Activated naive CD8-positive, alpha-beta T cell treated with anti-CD3 and anti-CD28 coated beads for 36 hours (primary cell): ENCODE measurements at places on chromosomes 2 and 18. TPM values are rescaled to one million over a fixed set of nuclear protein-coding genes. Genes with fewer than 3 reads are reported as not detected.

- DNase-seq: no peak
- H3K4me3 ChIP-seq: no peak overlapping the region
- peaks cover 3% of the 10 kb centered on the region for H3K27me3 ChIP-seq
- no peak overlapping the region for H3K27ac ChIP-seq
Measured at GRCh38 chr2:6368281-6368680, 497.4 kb downstream of the CMPK2 start.

DNA sequence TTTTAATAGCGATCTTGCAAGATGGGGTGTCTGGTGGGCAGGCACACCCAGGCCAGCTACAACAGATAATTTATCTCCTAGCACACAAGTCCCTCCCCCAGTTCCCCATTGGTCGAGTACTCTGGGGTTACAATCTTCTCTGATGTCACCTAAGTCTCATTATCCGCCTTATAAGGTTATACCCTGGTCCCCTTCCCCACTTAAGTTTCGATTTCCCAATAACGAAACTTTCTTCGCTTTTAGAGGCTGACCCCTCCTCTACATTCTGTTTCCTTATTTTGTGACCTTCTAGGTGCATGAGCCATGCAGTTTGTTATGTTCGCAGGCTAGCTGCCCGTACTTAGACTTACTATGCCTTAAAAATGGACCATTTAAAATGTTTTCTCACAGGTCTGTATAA, 180.1 kb downstream of the CAPN13 start:
- H3K36me3 ChIP-seq: peaks cover 20% of the 10 kb centered on the region
- no peak overlapping the region for H3K27ac ChIP-seq

DNA sequence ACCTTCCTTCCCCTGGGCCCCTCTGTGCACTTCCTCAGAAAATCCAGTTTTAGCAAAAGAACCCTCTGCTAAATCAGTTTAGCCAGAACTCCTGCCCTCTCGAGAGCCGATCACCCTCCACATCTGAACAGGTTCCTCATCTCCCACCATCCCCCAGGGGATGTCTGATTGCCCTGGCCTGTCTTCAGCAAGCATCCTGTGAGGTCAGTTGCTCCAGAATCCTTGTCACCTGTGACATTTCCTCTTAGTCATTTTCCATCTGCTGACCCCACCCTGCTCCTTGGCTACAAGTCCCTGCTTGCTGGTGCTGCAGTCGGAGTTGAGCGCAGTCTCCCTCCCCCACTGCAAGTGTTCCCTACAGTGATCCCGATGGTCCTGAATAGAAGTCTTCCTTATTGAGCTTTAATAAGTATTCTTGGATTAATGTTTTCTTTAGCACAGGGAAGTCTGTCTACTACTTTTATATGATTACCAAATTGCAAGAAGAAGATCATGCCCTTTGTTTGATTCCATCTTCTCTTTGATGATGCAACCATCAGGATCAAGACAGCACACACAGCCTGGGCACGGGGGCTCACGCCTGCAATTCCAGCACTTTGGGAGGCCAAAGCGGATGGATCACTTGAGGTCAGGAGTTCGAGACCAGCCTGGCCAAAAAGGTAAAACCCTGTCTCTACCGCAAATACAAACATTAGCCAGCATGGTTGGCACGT, 30.9 kb upstream of the UBE2F start:
- H3K27me3 ChIP-seq: peaks cover 5% of the 10 kb centered on the region
- H3K27ac ChIP-seq: no peak overlapping the region
- peaks cover 4% of the 10 kb centered on the region for H3K36me3 ChIP-seq
- DNase-seq: no peak
- no peak overlapping the region for H3K4me3 ChIP-seq
- H3K4me1 ChIP-seq: peaks cover 12% of the 10 kb centered on the region

- no peak for DNase-seq
- H3K27me3 ChIP-seq: peaks cover 29% of the 10 kb centered on the region
- H3K4me1 ChIP-seq: no peaks in the 10 kb centered on the region
- H3K4me3 ChIP-seq: no peak overlapping the region
- H3K27ac ChIP-seq: no peak overlapping the region
- no peaks in the 10 kb centered on the region for H3K36me3 ChIP-seq
Measured at GRCh38 chr18:46715062-46715461, 41.8 kb downstream of the ST8SIA5 start.

- peaks cover 3% of the 10 kb centered on the region for H3K4me1 ChIP-seq
- DNase-seq: no peak
- no peak overlapping the region for H3K4me3 ChIP-seq
- peaks cover 4% of the 10 kb centered on the region for H3K36me3 ChIP-seq
- H3K27me3 ChIP-seq: no peaks in the 10 kb centered on the region
Measured at GRCh38 chr2:189391201-189391600, 50.1 kb upstream of the WDR75 start.

- peaks cover 32% of the 10 kb centered on the region for H3K4me1 ChIP-seq
- H3K27me3 ChIP-seq: no peaks in the 10 kb centered on the region
- DNase-seq: no peak
- peak overlapping the region; percentile 61 for H3K27ac ChIP-seq
- H3K36me3 ChIP-seq: peaks cover 17% of the 10 kb centered on the region
- H3K4me3 ChIP-seq: no peak overlapping the region
Measured at GRCh38 chr2:45496869-45497268, 114.2 kb downstream of the SRBD1 start.

DNA sequence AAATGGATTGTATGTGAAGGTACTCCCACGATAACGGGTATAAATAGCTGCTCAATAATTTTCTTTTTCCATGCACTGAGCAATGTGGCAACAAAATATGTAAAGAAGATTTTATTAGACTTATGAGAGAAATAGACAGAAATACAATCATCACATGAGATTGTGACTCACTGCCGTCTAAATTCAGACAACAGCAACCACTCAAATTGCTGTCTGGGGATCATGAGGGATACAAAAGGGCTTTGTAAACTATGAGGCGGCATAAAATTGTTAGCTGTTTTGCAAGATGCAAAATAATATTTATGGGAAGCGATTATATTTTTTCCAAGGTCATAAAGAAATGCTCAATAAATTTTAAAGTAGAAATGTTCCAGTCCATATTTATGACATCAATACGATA, 259.1 kb upstream of the AGAP1 start:
- H3K4me1 ChIP-seq: peaks cover 4% of the 10 kb centered on the region
- peaks cover 25% of the 10 kb centered on the region for H3K27me3 ChIP-seq
- H3K4me3 ChIP-seq: no peak overlapping the region
- H3K27ac ChIP-seq: no peak overlapping the region

TMEM169 gene
- total RNA-seq: 0.41 TPM

PLEKHH2 gene
- 0.64 TPM for total RNA-seq

SLC5A6 gene
- total RNA-seq: 74.2 TPM
